ENCODE measurements at places on chromosomes 3 and 15.

GRCh38 chr3:133891662-133892378 is 3.9 kb downstream of the RAB6B start:
- DNase-seq: no peak

- DNase-seq: no peak
Measured at GRCh38 chr15:84969257-84969656, 12.4 kb upstream of the PDE8A start.

DNA sequence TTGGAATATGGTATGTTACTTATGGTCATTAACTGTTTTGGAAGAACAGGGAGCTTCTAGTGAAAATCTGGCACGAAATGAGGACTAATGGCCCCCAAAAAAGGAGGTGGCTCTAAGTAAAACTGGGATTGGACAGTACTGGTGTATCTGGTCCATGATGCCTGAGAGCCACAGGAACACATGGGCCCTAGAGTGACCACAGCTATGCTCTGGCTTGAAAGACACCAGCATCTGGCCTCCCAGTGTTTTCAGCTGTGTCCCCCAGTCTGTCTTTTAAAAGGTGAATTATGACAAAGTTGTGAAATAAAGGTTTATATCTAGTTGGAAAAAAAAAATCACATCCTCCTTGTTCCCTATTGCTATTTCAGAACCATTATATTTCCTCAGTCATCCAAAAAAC is 64.5 kb downstream of the GSK3B start:
- no peak for DNase-seq

DNA sequence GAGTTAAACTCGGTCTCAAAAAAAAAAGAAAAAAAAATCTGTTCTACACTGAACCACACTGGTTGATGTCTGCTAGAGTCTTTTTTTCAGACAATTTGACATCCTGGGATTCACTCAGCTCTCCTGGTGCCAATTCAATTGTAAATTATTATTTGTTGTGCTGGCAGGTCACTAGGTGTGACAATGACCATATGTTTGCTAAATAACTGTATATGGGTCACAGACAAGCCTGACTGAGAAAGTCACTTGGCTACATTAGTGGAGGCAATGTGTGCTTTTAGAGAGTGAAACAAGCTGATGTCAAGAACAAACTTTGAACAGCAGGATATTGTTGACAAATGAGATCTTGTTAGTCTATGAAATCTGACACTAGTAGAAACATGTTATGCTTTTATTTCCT is 1379.1 kb downstream of the ZPLD1 start:
- no peak for DNase-seq

GRCh38 chr15:85625856-85626255 is 168.9 kb downstream of the KLHL25 start:
- DNase-seq: no peak
